ENCODE measurements at places on chromosomes 7 and 10.
A peak's percentile ranks its signal among the peaks of the same experiment; 100 is the strongest.

DNA sequence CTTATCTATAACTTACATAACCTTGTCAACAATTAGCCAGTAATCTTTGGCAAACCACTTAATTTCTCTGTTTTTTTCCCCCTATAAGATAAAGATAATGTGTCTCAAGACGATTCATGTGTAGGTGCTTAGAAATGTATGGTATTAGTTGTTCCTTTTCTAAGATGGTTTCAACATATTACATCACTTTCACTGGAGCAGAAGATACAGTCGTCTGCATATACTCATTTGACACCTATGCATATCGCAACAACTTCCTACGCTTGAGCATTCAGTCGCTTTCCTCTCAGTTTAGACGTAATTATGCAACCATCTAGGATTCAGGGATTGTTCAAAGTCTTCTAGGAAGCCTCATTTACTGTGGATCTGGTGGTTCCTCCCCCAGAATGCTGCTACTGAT lies 396.7 kb downstream of the PHTF2 start:
- no peak for DNase-seq

DNA sequence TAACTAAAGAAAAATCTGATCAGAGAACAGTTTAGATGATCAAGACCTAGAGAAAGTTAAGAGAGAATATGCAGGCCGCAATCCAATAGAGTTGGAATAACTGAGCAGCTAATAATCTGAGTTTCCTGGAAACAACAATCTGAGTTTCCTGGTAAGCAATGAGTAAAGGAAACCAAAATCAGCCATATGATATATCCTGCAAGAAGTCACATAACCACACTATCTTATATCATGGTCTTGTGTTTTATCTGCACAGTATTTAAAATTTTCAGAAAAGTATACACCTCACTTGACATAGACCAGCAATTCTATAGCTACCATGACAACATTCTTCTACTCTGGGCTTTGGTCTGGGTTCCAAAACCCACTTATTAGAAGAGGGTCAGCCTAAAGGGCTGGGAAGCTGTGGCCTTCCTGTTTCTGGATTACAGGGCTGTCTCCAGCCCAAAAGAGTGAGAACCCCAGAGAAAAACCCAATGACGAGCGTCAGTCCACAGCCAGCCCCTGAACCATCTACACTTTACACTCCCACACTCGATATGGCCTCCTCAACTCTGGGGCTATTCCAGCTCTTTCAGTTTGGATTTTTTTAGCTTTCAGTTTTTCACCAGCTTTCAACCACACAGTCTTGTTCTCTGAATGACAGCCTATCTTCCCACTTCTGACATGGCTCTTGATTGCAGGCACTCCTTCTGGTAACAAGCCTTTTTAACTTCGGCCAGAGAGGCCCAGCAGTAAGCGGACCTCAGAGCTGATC lies 110.4 kb downstream of the GLI3 start:
- DNase-seq: no peak

DNA sequence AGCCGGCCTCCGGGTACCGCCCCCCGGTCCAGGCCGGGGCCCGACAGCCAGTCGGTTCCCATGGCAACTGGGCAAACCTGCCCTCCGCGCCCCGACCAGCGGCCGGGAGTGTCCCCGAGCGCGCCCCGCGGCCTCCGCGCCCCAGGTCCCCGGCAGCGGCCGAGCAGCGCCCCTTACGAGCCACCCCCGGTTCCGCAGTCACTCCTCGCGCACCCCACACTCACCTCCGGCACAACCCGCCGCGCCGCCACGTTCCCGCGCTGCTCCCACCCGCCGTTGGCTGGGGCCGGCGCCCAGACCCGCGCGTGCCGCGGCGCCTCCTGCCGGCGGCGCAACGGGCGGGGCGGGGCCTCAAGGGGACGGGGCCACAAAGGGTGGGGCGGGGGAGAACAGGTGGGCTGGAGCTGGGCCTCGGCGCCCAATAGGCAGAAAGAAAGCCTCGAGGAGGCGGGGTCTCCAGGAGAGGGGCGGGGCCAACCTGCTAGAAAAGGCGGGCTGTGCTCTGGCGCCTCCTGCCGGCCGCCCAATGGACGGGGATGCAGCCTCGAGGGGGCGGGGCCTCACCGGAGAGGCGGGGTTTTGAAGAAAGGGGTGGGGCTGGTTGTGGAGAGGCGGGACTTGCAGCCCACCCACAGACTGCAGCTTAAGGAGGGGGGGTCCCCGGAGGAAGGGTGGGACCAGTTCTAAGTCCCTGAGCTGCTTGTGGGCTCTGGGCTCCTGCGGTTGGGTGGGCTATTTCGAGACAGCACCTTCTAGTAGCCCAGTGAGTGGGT lies at the start of gene RADIL:
RADIL (minus strand) TSS at position 345 of the 773 bp plus-strand sequence. CDS start 5,577 bp downstream, outside the sequence.
- peak; percentile 69 for DNase-seq

DNA sequence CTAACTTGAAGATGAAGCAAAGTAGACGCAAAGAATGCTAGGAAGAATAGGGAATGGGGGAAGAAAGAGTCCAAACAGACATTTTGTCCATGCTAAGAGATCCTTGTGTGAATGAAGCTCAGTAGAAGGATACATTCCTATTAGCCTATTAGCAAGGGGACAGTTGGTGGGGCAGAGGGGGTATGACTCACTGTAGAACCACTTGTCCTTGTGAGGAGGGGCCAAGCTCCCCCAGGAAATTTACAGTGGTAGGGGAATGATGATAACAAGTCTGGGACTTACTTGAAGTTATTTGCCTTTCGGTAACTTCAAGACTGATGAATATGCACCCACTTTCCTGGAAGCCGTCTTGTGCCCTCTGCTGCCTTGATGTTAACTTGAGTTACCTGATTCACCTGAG lies 17.2 kb upstream of the SYPL1 start:
- no peak for DNase-seq

- peak; percentile 22 for DNase-seq
Observed at GRCh38 chr7:23106057-23106822, 655 bp downstream of the KLHL7 start.

GRCh38 chr7:101906291-101907240 lies 89.1 kb downstream of the CUX1 start:
- no peak for DNase-seq

DNA sequence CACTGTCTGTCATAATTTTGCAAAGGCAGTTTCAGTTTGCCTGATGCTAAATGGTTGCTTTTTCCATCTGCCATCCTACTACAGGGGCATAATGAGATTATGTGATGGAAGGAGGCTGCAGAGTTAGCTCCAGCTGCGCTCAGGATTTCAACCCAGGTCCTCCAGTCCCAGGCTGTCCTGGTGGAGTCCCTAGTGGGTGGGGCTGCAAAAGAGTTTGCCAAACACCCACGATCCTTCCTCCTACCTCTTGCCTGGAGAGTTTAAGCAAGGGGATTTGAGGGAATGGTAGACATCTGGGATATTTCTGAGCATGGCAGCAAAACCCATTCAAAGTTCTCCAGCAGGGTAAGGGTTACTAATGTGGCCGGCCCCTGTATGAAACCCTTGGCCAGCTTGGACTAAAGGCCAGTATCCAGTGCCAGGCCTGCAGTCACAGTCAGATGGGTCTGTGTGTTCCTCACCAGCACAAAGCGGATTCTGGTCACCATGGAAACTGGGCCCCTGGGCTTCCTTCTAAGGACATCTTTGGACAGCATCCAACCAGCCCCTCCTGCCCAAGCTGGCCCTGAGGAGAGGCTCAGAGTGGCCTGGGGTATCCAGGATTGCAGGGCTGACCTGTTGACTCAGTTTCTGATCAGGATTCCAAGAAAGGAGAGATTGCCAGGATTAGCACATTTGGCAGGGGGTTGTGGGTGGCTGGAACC lies 42.7 kb upstream of the CHST3 start:
- no peak for DNase-seq

GRCh38 chr7:112193915-112194502 lies 12.2 kb downstream of the DOCK4 start:
- no peak for DNase-seq

- no peak for DNase-seq
Observed at GRCh38 chr10:116848032-116848943, 1.0 kb upstream of the ENO4 start.

DNA sequence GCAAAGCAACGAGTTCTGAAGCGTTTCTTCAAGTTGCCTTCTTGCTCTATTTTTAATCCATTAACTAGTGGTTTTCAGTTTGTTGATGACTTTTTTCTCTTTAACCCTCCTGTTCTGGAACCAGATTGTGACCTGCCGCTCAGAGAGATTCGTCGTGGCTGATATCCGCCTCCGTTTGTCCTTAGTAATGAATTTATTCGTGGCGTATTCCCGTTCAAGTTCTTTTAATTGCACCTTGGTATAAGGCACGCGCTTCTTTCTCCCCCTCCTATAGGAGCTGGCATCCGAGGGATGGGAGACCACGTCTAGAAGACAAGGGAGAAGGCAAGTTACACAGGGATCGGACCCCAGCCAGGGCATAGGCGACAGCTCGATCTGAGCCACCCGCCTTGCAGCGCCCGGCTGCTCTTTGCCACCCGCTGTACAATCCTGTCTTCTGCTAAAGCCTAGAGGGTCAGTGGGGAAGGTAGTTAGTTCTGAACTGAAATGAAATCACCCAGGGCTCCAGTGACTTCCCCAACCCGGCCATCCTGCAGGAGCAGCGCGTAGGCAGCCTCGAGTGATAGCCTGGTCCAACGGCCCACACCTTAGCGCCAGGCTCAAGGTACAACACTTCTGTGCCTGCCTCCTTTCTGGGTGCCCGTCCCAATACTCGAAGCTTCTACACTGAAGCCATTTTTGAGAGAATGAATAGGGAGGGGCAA lies 1.6 kb downstream of the HOXA13 start:
- no peak for DNase-seq

GRCh38 chr7:147145194-147145593 lies 1028.6 kb downstream of the CNTNAP2 start:
- no peak for DNase-seq

DNA sequence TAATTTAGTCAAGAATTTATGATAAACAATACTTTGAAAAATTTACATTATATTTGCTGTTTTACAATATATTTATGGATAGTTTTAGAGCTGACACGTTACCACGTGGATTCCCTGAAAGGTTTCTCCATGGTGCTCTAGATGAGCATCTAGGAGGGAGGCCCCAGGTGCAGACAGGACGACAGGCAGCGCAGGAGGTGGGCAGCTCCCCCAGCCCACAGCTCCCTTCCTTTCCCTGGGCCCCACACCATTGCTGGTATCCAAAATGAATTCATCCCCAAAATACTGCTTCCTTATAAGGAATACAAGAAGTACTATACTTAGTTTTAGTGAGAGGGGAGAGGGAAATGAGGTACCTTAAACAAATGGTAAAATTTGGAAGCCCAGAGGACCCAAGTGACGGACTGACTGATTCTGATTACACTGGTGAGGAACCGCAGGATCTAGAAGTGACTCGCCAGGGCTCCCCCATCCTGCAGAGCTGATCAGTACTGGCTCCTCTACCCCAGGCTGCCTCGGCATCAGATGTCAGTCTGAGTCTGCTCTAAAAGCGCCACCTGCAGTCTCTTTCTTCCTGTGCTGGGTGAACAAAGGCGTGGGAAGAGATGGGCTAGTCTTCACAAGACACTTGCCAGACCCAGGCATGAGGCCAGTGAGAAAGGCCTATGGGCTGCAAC lies 89.2 kb downstream of the DLG5 start:
- DNase-seq: peak; percentile 26

DNA sequence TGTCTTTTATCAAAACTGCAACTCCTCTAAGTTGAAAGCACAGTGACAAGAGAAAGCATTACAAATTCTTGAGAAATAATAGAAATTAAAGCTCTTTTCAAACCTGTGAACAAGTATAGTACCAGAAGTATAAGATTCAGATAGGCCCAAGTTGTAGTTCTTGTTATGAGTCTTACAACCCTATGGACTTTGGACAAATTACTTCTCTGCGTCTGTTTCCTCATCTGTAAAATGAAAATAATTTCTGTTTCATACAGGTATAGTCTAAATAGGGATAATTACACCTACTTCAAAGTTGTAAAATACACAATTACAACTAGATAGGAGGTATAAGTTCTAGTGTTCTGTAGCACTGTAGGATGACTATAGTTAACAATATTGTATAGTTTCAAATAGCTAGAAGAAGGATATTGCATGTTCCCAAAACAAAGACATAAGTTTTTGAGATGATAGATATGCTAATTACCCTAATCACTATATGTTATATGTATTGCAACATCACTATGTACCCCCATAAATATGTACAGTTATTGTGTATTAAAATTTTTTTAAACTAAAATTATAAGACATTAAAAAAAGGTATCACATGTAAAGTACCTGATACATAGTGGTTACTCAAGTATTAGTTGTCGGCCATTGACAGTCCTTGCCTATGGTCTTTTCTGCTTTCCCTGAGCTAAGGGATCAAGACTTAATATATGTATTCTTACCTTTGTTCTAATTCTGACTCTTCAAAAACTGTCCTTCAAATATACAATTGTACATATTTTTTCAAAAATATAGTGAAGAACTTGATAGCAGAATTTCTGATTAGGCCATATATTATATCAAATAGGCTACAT lies 1.8 kb upstream of the WASL start:
- DNase-seq: no peak

DNA sequence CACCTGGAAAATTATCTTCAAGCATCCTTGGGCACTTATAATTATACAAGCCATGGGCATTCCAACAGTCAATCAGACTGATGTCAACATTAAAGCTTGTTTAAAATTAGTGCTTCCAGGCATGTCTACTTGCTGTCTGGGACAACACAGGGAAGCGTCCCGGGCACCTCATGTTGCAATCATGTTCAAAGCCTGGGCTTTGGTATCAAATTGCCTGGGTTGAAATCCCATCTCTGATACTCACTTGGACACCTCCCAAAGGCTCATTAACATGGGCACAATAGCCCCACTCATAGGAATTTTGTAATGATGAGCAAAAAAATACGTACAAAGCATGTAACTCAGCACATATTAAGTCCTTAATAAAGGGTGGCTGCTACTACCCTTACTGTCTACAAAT lies 14.4 kb downstream of the AIFM2 start:
- no peak for DNase-seq

GRCh38 chr10:90319188-90319914 lies 538.5 kb downstream of the HTR7 start:
- no peak for DNase-seq
